ENCODE measurements at places on chromosomes 6 and 20.

DNA sequence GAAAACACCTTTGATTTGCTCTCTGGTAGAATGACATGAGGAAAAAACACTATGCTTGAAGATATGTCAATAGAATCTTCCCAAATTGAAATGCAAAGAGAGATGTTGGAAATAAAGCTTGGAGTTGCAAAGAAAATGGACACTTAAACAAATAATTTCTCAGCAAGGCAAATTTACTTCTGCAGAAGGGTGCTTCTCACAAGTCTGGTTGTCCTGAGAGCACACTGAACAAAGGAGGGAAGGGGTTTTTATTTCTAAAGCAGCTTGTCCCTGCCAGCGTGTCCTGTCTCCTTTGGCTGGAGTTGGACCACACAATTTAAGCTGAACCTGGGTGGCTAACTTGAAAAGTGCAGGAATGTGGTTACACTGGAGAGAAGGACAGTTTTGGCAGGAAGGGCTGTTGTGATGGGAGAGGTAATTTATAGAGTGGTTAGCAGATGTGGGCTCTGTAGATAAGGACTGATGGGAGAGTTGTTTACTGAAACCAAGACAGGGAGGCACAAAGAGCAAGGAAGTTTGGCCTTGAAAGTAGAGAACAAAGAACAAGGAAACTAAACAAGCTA lies 454.6 kb upstream of the EYS start:
- DNase-seq, result no peak

DNA sequence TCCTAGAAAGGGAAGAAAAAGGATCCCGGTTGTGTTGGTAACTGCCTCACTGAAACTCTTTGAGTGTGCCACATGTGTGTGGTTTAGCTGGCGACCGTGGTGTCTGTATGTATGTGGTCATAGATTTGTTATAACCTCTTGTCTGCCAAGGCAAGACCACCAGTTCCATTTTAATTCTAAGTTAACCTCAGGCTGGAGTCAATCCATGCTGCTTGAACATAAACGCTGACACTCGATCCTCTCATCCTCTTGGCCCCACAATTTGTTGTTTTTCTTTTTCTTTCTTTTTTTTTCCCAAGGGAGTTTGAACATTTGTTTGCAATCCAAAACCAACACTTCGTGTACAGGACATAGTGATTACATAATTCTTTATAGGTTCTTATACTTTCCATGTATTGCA lies 318.9 kb upstream of the JAG1 start:
- no peak for DNase-seq

GRCh38 chr6:165181951-165182414 lies 127.4 kb downstream of the C6orf118 start:
- no peak for DNase-seq

GRCh38 chr20:47093320-47093966 lies 198.8 kb downstream of the EYA2 start:
- no peak for DNase-seq

DNA sequence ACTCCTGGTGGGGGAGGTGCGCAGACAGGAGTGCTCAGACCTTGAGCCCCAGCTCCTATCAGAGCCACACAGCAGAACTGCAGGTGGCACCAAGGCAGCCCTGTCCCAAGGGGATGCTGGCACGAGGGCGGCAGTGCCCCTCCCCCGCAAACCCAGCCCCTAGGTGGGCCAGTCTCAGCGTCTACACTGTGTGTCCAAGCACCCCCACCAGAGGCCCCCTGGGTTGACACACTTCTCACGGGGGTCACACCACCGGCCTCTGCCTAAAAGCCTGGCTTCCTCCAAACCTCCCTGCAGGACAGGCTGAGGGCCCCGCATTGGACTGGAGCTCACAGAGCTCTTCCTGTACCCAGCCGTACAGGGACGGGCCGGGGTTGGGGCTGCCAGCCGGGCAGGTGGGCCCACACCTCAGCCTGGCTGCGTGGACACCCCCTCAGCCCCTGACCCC lies 8.1 kb downstream of the SLC2A4RG start:
- DNase-seq, result no peak

- no peak for DNase-seq
Observed at GRCh38 chr6:56440551-56440981, 193.2 kb upstream of the COL21A1 start.

DNA sequence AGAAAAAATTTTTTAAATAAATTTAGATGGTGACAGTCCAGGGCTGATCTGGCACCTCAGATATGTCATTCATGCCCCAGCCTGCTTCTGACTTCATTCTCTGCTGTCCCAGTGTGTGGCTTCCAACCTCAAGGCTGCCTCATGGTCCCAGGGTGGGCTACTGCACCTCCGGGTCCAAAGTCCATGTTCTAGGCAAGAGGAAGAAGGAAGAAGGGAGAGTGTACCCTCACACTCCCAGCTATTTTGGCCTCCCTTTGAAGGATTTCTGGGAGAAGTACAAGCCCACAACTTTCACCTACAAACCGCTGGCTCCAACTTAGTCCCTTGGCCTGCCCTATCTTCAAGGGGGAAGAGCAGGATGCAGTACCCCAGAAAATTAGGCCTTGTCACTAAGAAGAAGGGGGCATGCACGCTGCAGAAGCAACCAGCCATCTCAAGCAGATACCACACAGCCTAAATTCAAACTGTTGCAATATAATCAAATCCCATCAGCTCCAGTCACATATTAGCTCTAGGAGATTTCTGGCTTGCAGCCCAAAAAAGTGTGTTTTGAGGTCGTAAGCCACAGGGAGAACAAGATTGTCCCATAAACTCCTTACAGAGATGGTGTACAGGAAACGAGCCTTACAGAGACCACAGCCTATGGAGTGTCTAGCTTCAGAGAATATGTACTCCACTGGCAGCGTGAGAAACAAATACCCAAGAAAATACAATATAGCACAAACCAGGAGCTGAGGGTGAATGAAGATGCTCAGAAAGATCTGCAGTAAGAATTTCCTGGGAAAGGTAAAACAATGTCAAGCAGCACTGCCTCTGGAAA lies 906 bp upstream of the BTN3A2 start:
- no peak for DNase-seq

GRCh38 chr6:37783025-37783855 lies 36.3 kb upstream of the ZFAND3 start:
- no peak for DNase-seq

GRCh38 chr6:1251198-1252155 lies 60.4 kb upstream of the FOXQ1 start:
- no peak for DNase-seq

- DNase-seq, result no peak
Observed at GRCh38 chr6:130944486-130944885, 117.3 kb downstream of the SMLR1 start.

DNA sequence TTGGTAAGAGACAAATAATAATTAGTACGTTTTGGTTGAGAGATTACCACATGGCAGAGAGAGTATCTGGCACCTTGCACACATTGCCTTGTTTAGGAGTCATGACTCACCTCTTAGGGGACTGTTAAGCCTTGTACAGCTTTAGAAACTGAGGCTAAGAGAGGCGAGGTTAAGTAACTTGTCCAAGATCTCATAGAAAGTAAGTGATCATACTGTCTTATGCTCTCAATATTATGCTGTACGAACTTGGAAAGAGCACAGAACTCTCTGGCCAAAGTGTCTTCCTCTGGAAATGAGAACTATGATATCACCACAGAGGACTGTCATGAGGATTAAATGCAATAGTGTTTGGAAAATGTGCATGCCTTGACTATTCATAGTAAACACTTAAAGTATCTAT lies 249.0 kb downstream of the UTRN start:
- no peak for DNase-seq

DNA sequence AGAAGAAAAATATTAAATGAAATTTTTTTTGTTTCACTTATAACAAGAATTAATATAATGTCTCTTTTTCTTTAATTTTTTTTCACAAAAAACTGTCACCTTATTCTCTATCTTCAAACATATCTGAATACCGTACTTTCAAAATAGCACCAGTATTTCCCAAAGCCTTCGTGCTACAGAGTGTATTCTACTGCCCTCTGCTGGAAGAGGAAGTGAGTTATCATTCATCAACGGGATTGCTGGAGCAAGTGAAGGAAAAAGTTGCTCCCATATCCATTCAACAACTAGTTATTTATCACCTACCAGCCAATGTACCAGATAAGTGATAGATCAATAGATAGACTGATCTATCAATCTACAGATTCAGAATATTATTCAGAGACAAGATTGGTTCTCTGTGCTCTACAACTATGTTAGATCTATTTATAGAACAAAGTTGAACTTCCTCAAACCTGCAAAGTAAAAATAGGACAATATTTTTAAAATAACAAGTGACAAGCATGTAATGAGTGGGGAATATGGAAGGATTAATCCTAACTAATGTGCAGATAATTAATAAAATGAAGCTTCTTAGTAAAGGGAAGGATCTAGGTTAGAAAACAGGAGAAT lies 26.7 kb upstream of the TFAP2B start:
- no peak for DNase-seq

All from stimulated activated CD8-positive, alpha-beta memory T cell treated with anti-CD3 and anti-CD28 coated beads, Interleukin-7, amount 100 ng/mL, for 48 hours (primary cell).